ENCODE measurements at places on chromosomes 2 and 18. TPM values are rescaled to one million over a fixed set of nuclear protein-coding genes. Genes with fewer than 3 reads are reported as not detected.

GRCh38 chr2:96146153-96146880 lies 1.1 kb upstream of the DUSP2 start:
- DNase-seq, result peak; percentile 94

DNA sequence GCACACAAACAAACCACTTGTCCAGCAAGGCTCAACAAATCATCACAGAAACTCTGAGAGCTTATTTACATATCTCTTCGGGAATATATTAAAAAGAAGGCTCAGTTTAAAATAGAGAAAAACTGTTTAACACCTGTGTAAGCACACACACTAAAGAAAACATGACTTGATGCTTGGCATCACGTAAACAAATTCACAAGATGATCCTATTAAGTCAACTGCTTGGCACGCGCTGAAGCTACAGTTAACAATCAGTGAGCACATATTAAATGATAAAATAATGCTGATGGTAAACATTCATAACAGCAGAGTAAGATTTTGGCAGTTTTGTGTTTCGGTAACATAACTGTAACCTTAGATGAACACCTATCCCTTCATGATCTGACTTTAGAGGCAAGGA lies 4.3 kb upstream of the HES6 start:
- DNase-seq, result no peak

DNA sequence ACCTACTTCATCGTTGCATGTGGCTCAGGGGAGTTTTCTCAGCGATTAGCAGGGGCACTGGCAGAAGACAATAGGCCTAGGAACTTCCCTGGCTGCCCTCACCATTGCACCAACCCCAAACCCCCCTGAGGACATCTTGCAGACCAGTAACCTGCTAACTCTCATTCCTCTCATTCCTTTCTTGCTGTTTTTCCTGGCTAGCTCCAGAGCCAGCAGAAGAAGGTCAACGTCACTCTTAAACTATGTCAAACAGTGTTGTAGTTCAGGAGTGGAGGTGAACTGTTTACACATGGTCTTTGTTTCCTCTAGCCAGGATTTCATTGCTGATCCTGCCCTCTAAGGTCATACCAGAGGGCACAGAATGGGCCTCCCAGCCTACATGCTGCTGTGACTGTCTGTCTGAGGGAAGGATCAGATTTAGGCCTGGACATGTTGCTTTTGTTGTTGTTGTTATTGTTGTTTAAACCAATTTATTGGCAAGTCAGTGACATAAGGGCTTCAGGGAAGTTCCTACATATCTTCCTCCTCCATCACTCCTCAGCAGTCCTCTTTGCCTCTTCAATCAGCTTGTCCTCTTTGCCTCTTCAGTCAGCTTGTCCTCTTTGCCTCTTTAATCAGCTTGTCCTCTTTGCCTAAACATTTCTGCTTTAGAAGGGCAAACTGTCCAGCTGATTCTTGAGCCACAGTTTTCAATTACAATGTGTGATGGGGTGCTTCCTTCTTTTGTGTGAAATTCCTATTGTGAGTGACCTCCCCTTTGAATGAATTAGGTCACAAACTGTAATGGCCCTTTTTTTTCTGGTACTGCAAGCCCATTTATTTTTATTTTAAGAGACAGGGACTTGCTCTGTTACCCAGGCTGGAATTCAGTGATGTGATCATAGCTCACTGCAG lies 471.9 kb upstream of the TNP1 start:
- DNase-seq, result no peak

GRCh38 chr2:219294356-219295351 lies 14.5 kb downstream of the PTPRN start:
- peak; percentile 92 for DNase-seq

- DNase-seq, result no peak
Measured at GRCh38 chr2:158726911-158727592, 68.1 kb upstream of the DAPL1 start.

- DNase-seq, result no peak
Measured at GRCh38 chr18:43396266-43396665, 119.0 kb upstream of the SYT4 start.

DNA sequence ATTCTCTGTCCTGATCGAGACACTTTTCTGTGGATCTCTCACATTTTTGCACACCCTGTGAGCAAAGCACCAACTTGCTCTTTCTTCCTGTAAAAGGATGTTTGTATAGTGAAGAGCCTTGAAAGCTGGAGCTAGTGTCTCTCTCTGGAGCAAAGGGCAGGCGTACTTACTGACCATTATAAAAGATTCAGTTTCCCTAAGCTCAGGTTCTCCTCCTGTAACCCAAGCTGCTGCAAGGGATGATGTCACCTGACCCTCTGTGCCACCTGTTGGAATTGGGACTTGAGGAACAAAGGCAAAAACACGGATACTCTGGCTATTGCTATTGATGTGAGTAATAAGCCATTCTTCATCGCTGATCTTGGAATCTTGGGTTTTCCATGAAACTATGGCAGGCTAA lies 52.6 kb upstream of the NEMP2 start:
- DNase-seq, result no peak

- no peak for DNase-seq
Measured at GRCh38 chr2:32743480-32744236, 115.8 kb downstream of the TTC27 start.

DNA sequence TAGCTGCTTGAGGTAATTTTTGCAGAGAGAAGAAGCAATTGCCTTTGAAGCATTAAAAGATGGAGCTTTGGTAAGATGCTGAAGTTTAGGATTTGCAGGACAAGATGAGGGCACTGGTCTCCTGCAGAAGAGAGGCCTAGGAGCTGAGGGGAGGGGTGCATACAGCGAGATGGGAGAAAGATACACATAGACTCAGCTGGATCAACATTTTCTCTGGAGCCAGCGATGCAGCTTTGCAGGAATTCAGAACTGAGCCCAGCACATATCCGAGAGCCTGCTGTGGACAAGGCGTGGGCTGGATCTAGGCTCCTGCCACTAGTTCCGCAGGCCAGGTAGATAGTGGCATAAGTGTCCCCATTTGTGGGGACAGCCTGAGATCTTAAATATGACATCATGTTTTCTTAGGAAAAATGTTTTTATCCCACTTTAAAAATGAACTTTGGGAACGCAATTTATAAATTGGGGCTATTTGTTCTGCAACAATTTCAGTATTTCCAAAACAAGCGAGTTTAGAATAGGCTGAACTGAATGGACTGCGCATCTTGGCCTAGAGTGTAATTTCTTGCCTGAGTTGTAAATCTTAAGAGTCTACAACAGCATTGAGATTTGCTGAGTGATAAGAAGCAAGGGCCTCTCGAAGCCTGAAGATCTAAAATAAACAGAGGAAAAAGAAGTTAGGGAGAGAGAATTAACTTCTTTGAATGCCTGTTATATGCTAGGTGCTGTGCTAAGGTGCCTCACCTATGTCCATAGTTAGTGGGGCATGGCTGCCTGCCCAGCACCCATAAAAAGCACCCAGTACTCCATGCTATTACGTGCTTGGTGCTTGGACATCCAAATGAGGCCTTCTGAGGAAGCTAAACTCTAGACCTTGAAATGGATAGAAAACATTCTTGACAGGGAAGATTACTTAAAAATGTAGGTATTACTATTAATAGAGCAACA lies 17.3 kb downstream of the GRHL1 start:
- DNase-seq, result no peak

DNA sequence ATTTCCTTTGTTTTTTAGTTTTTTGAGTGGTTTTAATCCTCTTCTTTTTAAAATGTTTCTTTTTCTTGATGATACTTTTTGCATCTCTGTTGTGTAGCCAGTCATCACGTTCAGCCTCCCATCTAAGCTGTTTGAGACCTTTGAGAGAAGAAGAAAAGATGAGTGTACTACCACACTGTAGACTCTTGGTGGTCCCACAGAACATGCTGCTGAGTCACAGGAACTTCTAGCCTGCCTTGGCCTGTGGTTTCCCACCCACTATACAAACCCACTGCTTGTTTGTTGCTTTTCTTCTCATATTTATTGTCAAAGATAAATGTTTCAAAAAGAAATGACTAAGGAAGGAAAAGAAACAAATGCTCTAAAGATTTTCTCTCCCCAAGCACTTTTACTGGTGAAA lies 5.5 kb downstream of the CEBPZOS start:
- no peak for DNase-seq

DNA sequence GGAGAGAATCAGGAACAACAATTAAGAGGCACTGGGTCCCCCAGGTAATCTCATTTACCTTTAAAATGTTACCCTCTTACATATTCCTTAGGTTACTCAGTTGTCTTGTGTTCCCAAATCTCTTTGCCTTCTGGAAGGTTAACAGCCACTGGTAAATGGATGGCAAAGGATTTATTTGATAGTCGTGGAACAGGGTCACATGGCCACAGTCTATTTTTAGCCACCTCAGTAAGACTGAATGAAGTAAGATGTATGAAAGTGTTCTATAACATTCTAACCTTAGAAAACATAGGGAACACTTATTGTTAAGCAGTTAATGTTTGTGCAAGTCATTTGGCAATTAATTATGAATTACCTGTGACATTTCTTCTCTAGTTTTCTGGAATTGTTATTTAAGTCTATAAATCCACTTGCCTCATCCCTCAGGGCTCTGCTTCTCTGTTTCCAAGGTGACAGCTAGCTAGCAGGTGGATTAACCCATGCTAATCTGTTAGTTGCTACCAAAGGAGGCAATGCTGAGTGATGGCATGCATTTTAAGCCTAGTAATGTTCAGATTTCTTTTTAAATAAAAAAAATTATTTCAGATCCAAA lies 211.0 kb downstream of the PIK3C3 start:
- DNase-seq, result no peak

GRCh38 chr2:50215736-50216135 lies 816.2 kb downstream of the NRXN1 start:
- DNase-seq, result no peak

DNA sequence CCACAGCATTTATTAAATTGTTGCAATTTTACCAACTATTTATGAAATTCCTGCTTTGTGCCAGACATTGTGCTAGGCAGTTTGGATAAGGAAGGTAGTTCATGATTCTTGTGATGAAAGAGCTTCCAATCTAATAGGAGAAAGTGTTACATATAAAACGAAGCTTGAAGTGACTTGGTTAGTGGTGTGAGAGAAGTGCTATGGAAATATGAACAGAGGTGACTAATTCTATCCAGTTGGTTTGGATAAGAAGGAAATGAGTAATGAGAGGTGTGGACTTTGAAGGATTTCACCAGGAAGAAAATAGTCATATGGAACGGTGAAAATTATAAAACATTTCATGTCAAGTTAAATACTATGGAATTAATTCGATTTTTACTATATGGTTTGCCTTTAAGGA lies 48.6 kb downstream of the EML6 start:
- DNase-seq, result no peak

DNA sequence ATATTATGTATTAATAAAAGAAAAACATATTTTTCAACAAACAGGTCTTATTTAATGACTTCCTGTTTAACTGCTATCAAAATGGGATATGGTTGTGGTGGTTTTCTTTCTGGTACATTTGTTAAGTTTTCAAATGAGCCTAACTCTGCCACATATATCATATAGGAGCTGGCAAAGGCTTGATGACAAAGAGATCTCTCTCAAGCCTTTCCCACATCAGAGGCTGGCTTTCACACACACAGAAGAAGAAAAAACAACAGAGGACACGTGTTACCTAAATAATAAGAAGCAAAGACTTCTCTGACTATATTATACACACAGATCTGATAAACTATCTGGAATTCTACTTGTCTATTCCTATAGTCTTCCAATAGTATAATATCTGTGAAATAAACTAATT lies 46.1 kb downstream of the CFAP36 start:
- DNase-seq, result no peak

Gene SEC11C
- total RNA-seq, result 80.4 TPM

Gene ALPI
- not detected for total RNA-seq

Gene GKN1
- total RNA-seq, result not detected

Gene RNF144A
- total RNA-seq, result 9.0 TPM
